Cardiac fibroblast (primary cell): ENCODE measurements at places on chromosomes 12 and 14.

- DNase-seq = no peak
These were observed 31.8 kb downstream of the CRADD start for GRCh38 chr12:93708952-93709351.

- peak; percentile 40 for DNase-seq
These were observed 58.6 kb downstream of the R3HDM2 start for GRCh38 chr12:57372233-57372632.

GRCh38 chr12:50551866-50552265, 47.1 kb downstream of the DIP2B start:
- no peak for DNase-seq

DNA sequence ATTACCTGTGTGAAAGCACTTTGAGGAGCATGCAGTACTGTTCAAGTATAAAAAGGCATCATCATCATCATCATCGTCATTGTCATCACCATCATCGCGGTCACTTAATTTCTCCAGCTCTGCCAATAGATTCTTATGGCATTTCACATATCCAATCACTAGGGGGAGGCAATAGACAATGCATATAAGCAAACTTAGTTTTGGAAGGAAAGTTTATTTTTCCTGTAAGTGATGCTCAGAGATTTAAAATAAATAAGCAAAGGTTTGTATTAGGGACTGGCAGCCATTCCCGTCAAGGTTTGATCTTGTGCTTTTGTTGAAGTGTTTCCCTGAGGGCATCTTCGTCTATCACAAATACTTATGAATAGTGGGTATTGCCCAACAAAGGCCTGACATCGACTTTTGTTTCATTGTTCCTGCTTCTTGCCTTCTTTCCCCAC, 127.4 kb downstream of the KTN1 start:
- DNase-seq = peak; percentile 77

DNA sequence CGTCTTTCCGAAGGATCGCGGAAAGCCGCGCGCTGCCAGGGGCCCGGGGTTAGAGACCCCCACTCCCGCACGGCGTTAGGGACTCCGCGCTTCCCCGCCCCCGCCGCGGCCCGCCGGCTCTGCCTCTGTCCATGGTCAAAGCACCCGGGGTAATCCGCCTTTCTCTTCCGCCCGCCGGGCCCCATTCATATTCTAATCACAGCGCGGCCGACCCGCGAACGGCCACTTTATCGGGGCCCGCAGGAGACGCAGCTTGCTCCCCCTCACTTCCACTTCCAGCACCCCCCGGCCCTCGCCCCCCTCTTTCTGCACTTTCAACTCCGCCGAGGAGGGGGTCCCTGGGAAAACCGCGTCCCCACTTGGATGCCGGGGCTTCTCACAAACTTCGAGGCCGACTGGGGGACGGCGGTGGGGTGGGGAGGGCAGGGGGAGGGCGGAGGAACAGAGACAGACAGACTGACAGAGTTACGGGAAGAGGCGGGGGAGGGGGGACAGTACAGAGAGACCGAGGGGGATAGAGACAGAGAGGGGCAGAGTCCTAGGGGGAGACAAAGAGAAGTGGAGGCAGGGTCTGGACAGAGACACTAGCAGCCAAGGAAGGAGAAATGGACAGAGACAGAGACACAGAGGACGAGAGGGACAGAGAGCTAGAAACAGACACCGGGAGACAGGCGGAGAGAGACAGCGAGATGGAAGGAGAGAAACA, 1.1 kb upstream of the RFX4 start:
- no peak for DNase-seq

- DNase-seq = peak; percentile 76
These were observed 59.6 kb upstream of the NCOR2 start for GRCh38 chr12:124626971-124627411.

- no peak for DNase-seq
These were observed 227.2 kb downstream of the CHST11 start for GRCh38 chr12:104683831-104684503.

GRCh38 chr12:107032266-107032665, 45.3 kb upstream of the MTERF2 start:
- DNase-seq = no peak

- DNase-seq = no peak
These were observed 75.1 kb upstream of the ST8SIA1 start for GRCh38 chr12:22409377-22410164.

- DNase-seq = no peak
These were observed 191.5 kb downstream of the TMEM132C start for GRCh38 chr12:128458301-128458974.

GRCh38 chr12:6604259-6605029, 2.7 kb downstream of the CHD4 start:
- DNase-seq = peak; percentile 37

DNA sequence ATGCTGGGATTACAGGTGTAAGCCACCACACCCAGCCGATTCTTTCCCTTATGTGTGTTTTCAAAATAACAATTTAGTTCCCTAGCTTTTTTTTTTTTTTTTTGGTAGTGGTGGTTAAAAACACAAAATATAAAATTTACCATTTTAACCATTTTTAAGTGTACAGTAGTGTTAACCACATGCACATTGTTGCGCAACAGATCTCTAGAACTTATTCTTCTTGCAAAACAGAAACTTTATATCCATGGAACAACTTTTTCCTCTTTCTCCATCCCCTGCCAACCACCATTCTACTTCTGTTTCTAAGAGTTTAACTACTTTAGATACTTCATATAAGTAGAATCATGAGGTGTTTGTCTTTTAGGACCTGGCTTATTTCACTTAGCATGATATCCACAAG, 1.1 kb upstream of the NDUFA12 start:
- peak; percentile 54 for DNase-seq

GRCh38 chr14:38554026-38554425, 298.1 kb upstream of the CLEC14A start:
- no peak for DNase-seq

- DNase-seq = no peak
These were observed 413.7 kb upstream of the CCDC196 start for GRCh38 chr14:66072190-66073084.

DNA sequence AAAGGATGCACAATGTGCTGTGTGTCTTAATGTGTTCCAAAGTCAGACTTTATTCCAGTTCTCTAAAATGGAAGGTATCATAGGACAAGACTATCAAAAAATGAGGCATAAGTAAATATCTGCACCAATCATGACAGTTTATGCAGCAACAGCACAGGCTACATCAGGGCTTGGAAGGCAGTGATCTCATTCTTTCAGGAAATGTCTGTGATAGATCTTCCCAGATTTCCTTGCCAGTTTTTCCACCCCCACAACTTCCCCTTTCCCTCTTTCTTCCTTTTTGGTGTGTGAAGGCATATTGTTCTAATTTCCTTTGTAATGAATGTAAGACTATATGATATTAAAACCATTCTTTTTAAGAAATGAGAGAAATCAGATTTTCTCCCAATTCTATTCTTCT, 326.7 kb downstream of the ATP23 start:
- DNase-seq = peak; percentile 22

- peak; percentile 29 for DNase-seq
These were observed 6.0 kb downstream of the MTERF2 start for GRCh38 chr12:106980944-106981343.

DNA sequence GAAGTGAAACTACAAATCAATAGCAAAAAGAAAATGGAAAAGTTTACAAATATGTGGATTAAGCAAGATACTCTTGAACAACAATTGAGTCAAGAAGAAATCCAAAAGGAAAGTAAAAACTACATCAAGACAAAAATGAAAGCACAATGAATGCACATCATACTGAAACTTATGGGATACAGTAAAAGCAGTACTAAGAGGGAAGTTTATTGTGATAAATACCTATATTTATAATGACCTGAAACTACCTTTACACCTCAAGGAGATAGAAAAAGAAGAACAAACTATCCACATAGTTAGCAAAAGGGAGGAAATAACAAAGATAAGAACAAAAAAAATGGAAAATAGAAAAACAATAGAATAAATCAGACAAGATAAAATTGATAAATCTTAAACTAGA, 375.0 kb downstream of the TRHDE start:
- no peak for DNase-seq

- DNase-seq = no peak
These were observed 97.2 kb downstream of the SSPN start for GRCh38 chr12:26292596-26292995.

DNA sequence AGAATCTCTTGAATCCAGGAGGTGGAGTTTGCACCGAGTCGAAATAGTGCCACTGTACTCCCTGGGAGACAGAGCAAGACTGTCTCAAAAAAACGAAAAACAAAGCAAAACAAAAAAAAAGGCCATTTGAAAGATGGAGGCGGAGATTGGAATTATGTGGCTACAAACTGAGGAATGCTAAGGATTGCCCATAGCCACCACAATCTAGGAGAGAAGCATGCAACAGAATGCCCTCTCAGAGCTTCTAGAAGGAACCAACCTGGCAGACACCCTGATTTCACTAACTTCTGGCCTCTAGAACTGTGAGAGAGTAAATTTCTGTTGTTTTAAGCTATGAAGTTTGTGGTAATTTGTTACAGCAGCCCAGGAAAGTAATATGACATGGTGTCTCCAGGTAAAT, 50.1 kb upstream of the LIMA1 start:
- DNase-seq = no peak

- peak; percentile 80 for DNase-seq
These were observed 539 bp upstream of the HMGA2 start for GRCh38 chr12:65823513-65824375.

DNA sequence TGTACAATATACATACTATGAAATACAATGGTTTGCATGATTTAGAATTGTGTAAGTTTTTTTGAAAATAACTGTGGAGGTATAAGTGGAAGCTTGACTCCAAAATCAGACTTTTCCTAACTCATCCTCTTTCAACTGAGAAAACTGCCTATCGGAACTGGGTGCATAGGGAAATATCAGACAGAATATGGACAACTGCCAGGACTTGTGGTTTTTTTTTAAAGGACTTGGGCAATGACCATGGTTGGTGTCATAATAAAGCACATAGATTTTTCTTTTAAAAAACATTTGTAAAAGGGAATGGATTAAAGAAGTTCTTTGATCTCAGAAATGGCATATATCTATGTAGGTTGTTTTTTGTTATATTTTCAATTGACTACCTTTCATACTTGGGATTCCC, 53.3 kb upstream of the LRRK2 start:
- DNase-seq = peak; percentile 32

GRCh38 chr14:50087341-50088116, 28.8 kb downstream of the VCPKMT start:
- DNase-seq = no peak

- DNase-seq = peak; percentile 30
These were observed 60.6 kb downstream of the LGMN start for GRCh38 chr14:92687681-92688433.

GRCh38 chr12:47242426-47242825, 162.7 kb upstream of the AMIGO2 start:
- DNase-seq = no peak

DNA sequence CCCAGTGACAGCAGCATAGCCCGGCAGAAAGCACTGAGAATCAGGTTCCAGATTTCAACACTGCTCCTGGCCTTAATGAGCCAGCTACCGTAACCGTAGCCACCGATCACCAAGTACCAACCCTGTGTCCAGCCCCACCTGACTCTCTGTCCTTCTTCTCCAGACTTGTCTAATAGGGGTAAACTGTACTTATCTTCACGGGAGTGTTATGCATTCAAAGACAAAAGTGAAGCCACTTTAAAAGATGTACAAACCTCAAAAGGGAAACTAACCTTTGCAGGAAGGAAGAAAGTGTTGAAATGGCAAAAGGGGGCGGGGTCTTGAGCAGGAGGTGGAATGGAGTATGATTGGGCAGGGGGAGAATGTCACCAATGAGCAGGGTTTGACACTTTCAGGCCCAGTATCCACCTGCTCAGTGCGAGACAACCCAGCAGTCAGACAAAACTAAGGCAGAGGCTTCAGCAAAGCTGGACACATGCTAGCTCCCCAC, 226.1 kb downstream of the CHST11 start:
- DNase-seq = no peak

GRCh38 chr14:44494137-44494536, 12.9 kb downstream of the FSCB start:
- no peak for DNase-seq

DNA sequence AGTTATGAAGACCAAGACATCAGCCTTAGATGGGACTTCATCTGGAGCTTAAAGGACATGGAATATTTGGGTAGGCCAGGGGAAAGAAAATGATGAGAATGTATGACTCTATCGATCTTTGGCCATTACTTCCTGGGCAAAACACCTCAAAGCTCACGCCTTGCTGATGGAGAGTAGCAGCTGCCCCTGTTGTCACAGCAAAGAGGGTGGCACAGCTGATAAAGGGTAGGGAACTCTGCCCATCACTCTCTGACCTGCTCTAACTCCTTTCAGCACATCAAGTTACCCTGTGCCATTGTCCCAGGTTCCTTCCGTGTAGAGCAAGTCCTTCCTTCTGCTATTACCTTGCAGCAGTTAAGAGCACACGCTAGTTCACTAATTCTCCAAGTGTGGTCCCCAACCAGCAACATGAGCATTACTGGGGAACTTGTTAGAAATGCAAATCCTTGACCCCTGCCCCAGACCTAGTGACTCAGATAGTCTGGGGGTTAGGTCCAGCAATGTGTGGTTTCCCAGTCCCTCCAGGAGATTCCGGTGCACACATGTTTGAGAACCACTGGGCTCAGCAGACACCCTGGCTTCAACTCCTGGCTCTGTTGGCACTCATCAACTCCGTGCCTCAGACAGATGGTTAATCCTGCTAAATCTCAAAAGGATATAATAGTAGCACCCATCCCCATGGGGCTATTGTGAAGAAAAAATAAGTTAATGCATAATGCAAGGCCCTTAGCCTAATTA, 93.7 kb upstream of the EEA1 start:
- DNase-seq = peak; percentile 11

DNA sequence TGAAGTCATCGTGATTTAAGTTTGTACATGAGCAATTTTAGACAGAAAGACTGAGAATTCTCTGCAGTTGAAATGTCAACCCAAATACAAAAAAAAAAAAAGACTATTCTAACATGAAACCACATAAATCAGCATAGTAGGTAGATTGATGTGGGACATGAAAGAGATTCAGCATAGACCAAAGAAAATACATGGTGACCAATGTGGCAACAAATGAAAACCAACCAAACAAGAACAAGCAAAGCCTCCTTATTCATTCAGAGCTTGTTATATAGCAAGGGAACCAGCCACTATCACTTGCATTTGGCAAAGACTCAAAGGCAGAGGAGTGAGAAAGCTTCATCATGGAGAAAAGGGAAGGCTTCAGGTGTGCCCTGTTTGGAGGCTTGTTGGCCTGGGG, 144.4 kb upstream of the TMPO start:
- no peak for DNase-seq

GRCh38 chr12:108119126-108119973, 9.7 kb upstream of the WSCD2 start:
- no peak for DNase-seq
